Caudate nucleus (tissue), 63 donors: ENCODE measurements at places on chromosomes 1 and 21.

DNA sequence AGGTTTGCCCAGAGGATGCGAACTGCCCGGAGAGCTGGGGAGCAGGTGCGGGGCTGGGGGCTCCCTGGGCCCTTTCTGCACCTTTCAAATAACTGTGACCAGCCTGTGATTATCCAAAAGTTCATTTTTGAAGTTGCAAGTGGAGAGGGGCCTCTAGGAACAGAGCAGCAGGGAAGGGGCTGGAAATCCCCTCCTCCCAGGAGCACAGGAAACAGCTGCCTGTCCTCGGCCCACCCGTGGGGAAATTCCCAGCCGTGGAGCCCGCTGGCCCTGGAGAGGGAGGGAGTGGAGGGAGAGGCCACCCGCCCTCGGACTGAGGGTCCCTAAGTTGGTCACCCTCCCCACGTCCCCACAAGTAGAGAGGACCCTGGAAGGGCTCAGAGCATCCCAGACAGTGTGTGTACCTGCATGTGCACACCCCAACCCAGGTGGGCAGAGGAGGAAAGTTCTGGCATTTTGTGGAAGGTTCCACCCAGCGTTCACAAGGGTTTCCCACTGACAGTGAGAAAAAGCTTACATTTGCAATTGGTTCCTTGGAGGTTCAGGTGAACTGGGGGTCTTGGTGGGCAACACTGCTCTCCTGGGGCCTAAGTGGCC is 1.2 kb upstream of the TNFRSF4 start:
- DNase-seq: no peak

DNA sequence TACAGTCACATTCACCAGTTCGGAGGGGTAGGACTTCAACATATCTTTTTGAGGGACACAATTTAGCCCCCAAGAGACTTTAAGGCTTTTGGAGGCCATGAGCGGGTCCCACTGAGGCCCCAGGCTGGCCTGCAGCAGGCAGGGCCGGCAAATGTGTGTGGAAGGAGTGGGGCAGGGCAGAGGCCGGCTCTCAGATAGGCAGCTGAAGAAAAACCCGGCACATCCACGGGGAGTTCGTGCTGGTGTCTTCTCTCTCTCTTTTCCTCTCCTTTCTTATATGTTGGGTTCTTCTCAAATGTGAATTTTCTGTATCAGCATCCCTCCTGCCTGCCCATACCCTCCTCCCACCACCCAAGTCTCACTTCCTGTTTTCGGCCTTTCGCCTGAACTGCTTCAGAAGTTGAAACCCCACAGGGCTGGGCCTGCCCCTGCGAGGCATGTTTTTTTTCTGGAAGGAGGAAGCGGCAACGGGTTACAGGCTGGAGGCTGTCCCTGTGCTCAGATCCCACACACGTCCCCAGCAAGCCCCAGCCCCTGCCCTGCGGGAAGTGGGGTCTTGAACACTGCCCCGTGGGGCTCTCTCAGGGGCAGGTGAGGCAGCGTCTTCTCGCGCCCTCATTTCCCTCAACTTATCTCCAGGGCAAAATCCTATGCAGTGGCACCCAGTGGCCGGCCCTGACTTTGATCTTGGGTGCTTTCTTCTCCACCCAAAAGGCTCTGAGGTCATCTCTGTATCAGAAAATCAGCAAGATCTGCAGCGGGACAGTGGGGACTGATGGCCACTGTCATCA is 9.7 kb upstream of the UMODL1 start:
- DNase-seq: no peak

DNA sequence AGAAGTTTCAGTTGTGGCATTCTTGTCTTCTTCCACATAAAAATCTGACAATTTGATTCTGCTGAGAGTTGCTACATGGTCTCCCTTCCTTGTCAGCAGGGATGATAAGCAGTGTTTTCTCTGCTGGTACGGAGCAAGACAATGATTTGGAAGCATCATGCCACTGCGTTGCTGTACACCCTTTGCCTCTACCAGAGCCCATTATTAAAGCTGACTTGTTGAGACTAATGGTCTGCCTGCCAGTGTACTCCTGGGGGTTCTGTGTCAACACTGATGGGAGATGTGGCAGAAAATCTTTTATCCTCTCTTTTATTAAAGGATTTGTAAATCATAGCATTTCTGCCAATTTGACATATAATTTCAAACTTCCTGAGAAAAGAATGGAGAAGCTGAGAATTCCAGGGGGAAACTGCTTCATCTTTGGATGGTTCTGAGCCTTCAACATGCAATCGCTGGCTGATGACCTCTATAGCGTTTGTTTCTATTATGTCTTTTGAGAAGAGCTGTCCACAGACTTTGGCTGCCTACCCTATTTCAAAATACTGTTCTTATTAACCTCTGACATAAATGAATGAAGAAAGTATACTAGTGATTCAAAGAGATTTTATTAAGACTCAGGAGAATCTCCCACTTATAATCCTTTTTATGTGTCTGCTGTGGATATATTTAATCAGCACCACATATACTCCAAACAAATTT is 47.9 kb upstream of the DYNLT5 start:
- DNase-seq: no peak

DNA sequence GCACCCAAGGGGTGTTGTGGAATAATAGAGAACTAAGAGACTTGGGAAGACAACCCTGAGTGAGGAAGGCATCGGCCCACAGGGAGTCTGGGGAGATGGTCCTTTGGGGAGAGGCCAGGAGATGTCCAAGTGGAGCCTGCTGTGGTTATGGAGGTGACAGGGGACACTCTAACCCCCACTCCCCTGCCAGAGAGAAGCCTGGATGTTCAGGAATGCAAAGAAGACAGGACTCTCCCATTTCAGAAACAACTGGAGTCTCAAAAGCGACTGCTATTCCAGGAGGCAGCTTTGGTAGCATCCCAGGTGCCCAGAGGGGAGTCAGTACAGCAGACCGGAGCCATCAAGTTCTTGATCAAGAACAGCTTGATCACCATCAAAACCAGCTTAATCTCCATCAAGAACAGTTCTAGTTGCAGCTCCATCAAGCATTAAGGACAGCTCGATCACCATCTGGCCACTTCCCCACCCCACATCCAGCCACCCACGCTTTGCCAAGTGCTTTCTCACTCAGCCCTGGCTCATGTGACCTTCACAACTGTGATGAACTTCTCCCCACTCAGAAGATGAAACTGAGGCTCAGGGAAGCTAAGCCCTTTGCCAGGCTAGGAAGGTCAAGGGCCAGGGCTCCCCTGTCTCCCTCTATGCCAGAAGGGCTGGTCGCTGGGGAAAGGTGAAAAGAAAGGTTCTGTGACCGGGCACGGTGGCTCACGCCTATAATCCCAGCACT is 743 bp downstream of the CD52 start:
- DNase-seq: no peak

DNA sequence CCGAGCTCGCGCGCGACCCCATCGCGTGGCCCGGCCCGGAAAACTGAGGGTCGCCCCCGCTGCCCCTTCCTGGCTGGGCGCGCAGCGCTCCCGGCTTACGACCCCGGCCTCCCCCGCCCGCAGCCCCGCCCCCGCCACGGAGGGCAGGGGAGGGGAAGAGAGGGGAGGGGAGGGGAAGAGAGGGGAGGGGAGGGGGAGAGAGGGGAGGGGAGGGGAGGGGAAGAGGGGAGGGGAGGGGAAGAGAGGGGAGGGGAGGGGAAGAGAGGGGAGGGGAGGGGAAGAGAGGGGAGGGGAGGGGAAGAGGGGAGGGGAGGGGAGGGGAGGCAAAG is 6.7 kb upstream of the ANKRD65 start:
- DNase-seq: no peak

DNA sequence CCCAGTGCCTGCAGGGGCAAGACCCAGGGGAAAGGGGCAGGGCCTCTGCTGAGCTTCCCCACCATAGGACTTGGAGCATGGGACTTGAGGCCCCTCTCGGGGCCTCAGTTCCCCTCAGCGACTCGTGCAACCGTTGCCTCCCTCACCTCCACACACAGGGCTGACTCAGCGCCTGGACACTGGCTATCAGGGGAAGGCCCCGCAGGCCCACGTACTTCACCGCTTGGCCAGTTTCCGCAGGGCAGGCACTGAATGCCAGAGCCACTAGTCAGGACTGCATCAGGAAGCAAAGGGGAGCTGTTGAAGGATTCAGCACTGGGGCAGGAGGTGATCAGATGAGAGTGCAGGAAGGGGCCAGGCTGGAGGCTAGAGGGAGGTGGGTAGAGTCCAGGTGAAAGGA is 15.5 kb upstream of the FAM131C start:
- DNase-seq: no peak

- no peak for DNase-seq
Measured at GRCh38 chr1:192516776-192517297, 58.7 kb upstream of the RGS1 start.

- DNase-seq: no peak
Measured at GRCh38 chr1:206000641-206001339, 2.4 kb downstream of the RAB7B start.

GRCh38 chr21:41545500-41546359 is 37.8 kb upstream of the TMPRSS2 start:
- no peak for DNase-seq

- no peak for DNase-seq
Measured at GRCh38 chr1:20152599-20152930, 13.4 kb downstream of the PLA2G2F start.

- DNase-seq: no peak
Measured at GRCh38 chr1:109472779-109473178, 6.4 kb downstream of the SYPL2 start.

GRCh38 chr1:219124163-219124562 is 49.5 kb upstream of the LYPLAL1 start:
- DNase-seq: no peak

DNA sequence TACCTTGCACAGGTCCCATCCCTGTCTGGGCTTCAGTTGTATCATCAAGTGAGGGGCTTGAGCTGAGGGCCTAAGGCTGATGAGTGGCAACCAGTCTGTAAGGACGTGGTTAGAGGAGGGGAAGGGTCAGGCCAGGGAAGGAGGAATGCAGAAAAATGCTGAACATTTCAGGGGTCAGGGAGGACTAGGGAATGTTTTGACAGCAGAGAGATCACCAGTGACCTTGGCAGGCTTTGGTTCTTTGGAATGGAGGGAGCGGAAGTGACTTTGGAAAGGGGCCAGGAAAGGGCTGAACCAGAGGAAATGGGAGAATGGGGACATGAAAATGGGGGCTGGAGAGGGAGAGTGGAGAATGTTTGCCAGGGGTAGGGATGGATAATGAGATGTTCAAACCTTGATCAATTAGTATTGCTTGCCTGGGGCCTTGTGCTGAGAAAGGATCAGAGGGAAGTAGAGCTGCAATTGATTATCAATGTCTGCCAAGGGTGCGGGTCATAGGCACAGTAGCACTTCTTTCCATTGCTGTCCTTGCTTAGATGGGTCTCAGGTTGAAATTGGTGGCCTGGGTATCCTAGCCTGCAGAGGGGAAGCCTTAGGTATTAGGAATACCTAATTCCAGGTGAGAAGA is 7.4 kb downstream of the LDLRAP1 start:
- DNase-seq: no peak
